H4 (cell line): ENCODE measurements at places on chromosomes 1 and 21. TPM values are rescaled to one million over a fixed set of nuclear protein-coding genes. Genes with fewer than 3 reads are reported as not detected.

Gene TIE1
- 0.04 TPM in 1 of 2 replicates, not detected in the other for total RNA-seq

Gene PCAT6
- 0.33 and 0.47 TPM in 2 replicates for total RNA-seq

Gene ADORA3
- not detected in 2 replicates for total RNA-seq

Gene G0S2
- 0.31 TPM in 1 of 2 replicates, not detected in the other for total RNA-seq

Gene ERICH3
- total RNA-seq, result 0.29 TPM in 1 of 2 replicates, not detected in the other

Gene LRRC39
- 0.06 TPM in 1 of 2 replicates, not detected in the other for total RNA-seq

Gene KIF26B
- total RNA-seq, result 14.3 and 14.7 TPM in 2 replicates

Gene GJA5
- total RNA-seq, result 0.15 and 0.41 TPM in 2 replicates

Gene IFI16
- 31.8 and 54.0 TPM in 2 replicates for total RNA-seq

Gene ROR1
- total RNA-seq, result 1.8 and 4.1 TPM in 2 replicates

Gene SLC30A10
- total RNA-seq, result not detected in 2 replicates

Gene HCRTR1
- not detected in 2 replicates for total RNA-seq

Gene SPATA1
- total RNA-seq, result 0.17 TPM in 1 of 2 replicates, not detected in the other

Gene FUCA1
- 75.9 and 90.5 TPM in 2 replicates for total RNA-seq

Gene PTCH2
- 0.10 TPM in 1 of 2 replicates, not detected in the other for total RNA-seq

Gene CYP4A22
- not detected in 2 replicates for total RNA-seq

Gene ZSCAN20
- total RNA-seq, result 2.9 and 3.8 TPM in 2 replicates

Gene ABL2
- total RNA-seq, result 9.2 and 12.8 TPM in 2 replicates

Gene VSIG8
- 0.14 TPM in 1 of 2 replicates, not detected in the other for total RNA-seq

Gene EFNA1
- total RNA-seq, result 14.6 and 28.0 TPM in 2 replicates

Gene EFHD2
- 30.8 and 33.5 TPM in 2 replicates for total RNA-seq
